ENCODE measurements at places on chromosomes 6 and 20.
A peak's percentile ranks its signal among the peaks of the same experiment; 100 is the strongest.

GRCh38 chr6:37171201-37171969 lies 1.4 kb downstream of the PIM1 start:
- no peak for DNase-seq

DNA sequence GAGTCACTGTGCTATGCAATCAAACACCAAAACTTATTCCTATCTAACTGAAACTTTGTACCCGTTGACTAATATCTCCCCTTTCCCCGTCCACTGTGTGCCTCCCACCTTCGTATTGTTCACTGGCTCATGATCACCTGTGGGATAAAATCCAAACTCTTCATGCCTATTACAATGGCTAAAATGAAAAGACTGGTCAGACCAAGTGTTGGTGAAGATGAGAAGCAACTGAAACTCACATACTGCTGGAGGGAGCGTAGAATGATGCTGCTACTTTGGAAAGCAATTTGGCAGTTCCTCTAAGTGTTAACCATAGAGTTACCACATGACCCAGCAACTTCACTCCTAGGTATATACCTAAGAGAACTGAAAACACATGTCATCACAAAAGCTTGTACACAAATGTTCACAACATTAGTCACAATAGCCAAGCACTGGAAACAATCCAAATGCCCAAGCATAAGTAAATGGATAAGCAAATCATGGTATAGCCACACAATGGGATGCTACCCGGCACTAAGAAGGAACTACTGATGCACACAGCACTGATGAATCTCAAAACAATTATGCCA lies 13.1 kb downstream of the RPS10 start:
- no peak for DNase-seq

DNA sequence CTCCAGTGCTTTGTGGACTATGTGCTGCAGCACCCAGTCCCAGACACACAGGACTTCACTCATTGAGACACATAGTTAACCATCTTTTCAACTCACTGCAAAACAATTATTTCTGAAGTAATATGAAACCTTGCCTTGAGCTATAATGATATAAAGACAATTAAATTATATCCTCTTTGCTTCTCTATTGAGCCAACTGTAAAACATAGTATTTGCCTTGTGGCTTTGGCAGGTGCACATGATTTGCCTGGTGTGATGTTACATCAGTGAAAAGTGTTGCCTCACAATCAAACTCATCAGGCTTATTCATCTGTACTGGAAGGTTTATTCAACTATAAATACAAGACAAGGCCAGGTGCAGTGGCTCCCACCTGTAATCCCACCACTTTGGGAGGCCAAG lies 80.6 kb downstream of the NCOA7 start:
- peak; percentile 11 for DNase-seq

DNA sequence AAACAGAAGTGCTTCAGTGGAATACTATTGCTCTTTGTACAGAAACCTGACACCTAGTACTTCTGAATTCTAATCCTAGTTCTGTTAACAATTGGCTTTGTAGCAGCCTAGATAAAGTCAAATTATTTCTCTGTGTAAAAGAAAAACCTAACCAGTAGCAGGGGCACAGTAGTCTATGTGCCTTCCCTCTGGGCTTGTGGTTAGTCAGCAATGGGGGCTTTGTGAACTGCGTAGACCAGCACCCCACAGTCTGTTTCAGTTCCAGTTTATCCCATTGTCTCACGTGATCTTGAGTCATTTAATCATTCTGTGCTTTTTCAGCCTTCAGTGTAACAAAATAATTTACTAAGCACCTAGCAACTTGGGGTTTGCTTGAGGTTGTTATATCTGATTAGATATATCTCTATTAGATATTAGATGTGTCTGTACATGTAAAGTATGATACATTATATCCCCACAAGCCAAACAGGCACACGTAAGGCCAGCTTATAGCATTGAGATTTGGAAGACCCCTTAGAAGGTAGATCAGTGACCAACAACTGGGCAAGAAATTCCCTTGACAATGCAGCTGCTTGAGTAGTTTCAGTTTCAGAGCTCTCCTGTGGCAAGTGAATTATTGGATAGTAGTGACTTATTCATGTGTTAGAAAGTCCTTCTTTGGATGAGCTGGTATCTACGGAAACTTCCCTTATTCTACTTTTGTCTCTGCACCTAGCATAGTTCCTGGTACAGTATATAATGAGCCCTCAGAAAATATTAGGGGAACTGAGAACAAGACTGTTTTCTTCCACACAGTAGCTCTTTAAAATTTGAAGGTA lies 27.9 kb upstream of the CCR6 start:
- DNase-seq, result no peak

- DNase-seq, result no peak
Measured at GRCh38 chr6:3438190-3439167, 18.4 kb downstream of the SLC22A23 start.

DNA sequence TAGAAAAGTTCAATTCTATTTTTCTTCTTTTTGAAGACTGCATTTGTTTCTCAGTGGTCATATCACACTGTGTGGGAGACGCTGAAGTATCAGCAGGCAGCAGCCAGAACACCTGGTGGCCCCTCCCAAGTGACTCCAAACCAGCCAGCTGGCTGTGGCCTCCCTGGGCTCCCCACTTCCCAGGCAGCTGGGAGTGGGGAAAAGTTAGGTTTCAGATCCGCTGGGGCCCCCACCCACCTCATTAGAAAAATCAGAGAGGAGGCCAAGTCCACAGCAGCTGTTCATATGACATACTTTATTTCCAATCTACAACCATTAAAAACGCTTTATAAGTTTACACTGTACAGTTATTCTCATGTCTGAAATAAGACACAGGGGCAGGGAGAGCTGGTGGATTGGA lies 3.6 kb upstream of the DSN1 start:
- DNase-seq, result no peak
